ENCODE measurements at places on chromosomes 6 and 20.

GRCh38 chr6:2589171-2589661 is 161.5 kb downstream of the MYLK4 start:
- no peak for DNase-seq

- no peak for DNase-seq
Observed at GRCh38 chr20:21701171-21701876, 4.1 kb upstream of the PAX1 start.

DNA sequence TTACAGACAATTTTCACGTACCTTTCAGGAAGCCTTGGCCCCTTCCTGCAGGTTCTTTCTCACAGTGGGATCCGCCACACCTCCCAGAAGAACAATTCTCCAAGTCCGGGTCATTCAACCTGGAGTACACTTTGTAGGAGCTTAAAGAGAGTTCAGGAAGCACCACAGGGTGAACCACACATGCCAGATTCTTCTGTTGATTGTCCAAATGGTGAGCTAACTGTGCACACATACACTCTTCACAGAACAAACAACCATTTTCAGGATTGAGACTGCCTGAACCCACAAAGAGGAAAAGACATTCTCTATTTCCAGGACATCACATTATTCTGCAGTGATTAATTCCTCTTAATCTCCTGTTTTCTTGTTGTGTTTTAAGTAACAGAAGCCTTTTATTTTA is 51.0 kb downstream of the SCGN start:
- DNase-seq = no peak

- no peak for DNase-seq
Observed at GRCh38 chr6:143097224-143097795, 36.6 kb downstream of the AIG1 start.

- DNase-seq = no peak
Observed at GRCh38 chr6:37365791-37366190, 12.0 kb downstream of the RNF8 start.

DNA sequence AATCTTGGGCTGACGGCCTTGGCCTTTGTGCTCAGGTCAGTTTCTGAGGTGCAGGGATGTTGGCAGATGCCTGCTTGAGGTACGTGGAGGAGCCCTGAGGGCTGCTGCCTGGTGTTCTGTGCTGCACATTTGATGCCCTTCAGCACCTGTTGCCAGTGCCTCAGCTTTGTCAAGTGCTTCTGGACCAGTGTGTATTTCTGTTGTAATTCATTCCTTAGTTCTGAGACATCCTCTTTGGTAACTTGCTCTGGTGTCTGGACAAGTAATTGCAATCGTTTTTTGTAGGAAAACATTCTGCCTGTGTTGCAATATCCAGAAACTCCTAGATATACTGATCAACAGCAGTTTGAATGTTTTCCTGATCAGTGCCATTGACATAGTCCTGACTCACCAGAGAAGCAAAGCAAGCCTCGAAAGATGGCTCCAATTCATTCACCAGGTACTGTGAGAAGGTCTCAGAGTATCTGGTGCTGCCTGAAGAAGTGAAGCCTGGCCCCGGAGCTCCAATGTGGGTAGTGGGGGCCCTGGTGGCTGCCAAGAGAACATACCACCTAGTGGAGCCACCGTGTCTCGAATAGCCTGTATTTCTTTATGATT is 26.7 kb downstream of the ZNF337 start:
- DNase-seq = peak; percentile 25

GRCh38 chr6:116773886-116774285 is 8.4 kb upstream of the FAM162B start:
- no peak for DNase-seq

- no peak for DNase-seq
Observed at GRCh38 chr20:57080796-57081195, 185.6 kb downstream of the BMP7 start.

DNA sequence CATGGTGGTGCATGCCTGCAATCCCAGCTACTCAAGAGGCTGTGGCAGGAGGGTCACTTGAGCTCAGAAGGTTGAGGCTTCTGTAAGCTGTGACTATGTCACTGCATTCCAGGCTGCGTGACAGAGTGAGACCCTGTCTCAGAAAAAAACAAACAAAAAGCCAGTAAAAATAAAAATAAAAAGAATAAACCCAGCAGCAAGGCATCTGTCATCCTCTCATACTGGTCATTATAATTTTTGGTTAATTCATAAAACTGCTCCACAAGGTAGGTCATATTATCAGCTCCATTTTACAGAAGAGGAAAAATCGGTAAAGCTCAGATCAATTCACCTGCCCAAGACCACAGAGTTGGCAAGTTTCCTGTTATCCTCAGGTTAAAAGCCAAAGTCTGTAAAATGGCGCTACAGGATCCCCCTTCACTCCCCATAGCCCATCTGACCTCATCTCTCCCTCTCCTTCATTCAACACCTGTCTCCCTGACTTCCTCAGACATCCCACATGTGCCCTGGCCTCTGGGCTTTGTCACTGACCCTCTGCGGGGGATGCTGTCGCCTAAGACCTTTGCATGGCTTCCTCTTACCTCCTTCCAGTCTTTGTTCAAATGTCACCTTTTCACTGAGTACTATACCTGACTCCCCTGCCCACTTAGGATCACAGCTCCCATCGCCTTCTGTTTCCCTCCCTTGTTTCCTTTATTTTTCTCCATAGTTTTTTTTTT is 213.2 kb upstream of the ZNF217 start:
- DNase-seq = no peak

- DNase-seq = no peak
Observed at GRCh38 chr6:7110092-7110792, 2.5 kb downstream of the RREB1 start.

GRCh38 chr20:3158968-3159431 is 665 bp downstream of the FASTKD5 start:
- peak; percentile 17 for DNase-seq

DNA sequence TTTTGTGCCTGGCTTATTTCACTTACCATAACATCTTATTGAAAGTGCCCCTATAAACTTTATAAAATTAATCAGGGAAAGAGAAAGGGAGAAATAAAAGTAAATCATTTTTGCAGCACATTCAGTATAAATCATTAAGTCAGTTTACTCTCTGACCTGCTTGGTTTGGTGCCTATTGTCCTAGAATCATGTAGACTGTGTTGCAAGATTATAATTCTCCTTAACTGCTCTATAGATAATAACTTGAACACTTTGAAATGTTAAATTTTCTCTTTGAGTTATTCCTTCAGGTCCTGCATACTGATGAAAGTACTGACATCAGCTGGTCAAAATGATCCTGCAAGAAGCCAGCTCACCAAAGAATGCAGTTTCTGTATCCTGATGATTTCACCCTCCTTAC is 969.6 kb upstream of the GJE1 start:
- DNase-seq = no peak

DNA sequence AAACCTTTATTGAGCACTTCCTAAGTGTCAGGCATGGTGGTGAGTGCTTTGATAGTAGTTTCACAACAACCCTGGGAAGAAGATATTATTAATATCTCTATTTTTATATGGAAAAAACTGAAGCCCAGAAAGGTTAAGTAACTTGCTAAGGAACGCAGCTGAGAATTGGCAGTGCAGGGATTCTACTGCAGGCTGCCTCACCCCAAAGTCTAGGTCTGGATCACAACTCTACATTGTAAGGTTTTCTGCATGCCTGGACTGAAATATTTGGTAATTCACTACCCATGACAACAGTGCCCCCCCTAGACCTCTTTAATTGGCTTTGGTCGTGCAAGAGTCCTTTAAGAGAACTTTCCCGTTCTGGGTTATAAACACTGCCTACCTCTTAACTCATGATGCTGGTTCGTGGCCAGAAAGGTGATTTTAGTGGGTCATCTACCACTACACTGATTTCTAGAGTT is 67.1 kb upstream of the KCNQ5 start:
- DNase-seq = no peak

DNA sequence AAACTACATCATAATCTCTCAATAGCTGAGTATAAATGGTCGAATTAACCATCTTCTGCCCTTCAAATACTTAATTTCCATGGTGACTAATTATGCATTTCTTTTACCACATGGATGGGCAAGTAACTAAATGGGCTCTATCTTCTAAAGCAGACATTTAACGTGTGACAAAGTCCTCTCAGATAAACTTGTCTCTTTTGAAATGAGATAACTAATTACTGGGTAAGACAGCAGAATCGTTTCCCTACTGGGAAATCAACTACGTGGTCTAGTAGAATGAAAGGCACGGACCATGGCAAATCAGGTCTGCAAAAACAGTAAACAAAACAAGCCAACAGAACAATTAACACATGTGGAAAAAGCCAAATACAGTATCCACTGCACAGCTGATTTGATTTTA is 137.7 kb downstream of the BACH2 start:
- no peak for DNase-seq

- DNase-seq = no peak
Observed at GRCh38 chr6:167235005-167235404, 56.1 kb upstream of the UNC93A start.

DNA sequence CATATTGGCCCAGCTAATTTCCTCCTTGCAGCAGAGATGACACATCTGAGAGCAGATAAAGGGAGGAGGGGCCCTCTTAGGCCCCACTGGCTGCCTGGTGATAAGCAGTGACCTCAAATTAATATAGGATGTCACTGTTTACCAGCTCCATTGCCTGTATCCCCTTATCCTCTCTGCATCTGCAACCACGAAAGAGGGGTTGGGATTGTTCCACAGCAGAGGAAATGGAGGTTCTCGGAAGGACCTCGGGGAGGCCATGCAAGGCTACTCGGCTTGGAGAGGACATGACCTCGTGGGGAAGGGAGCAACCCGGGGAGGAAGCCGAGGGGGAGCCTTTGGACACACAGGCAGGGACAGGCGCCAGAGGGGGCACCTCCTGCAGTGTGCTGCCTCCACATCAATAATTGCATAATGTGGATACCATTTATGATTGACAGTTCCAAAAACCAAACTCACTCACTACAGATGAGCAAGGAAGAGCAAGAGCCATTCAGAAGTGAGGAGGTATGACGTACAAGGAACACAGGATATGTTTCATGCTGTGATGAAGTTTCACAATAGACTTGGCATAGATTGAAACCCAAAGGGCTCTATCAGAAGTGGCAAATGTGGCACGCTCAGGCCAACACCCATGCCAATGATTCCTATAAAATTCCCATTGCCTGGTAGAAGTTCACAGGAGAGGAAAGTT is 177.2 kb upstream of the RNF24 start:
- DNase-seq = no peak

GRCh38 chr20:61821735-61822134 is 243.9 kb downstream of the TAF4 start:
- DNase-seq = no peak

DNA sequence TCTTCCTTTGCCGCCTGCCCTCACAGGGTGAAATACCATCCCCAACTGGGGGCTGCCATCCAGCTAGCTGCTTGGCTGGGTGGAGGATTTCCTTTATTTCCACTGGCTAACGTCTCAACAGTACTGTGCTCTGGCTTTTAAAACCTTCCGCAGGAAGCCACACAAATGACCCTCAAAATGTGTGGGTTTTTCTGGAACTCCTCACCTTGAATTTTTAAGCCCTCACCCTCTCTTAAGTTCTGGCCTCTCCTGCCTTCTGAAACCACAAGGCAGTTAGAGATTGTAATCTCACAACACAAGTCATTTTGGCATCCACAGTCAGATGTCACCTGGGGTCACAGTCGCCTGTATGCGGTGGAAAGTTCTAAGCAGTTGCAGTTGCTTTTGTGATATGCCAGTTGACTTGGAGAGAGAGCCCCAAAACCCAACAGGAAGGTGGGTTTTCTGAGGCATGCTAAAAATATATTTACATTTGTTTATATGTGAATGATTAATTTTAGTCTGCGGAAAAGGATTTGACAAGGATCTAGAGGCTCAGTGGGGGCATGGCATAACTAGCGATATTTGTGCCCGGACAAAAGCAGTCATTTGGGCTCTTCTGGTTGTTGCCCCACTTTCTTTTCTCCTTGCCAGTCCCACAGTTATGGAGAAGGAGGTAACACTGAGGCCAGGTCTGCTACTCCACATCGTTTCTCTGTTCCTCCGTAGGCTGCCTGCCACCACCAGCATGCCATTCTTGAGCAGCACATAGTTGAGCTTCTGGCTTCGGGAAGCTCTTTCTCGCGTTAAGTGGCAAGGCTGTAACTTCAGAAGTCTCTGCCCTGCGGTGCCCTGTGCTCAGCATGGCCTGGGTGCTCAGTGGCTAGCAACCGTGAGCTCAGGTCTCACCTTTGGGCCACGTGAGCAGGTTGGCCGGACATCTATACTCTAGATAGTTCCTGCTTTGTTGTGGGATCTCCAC is 335.3 kb downstream of the CD83 start:
- DNase-seq = peak; percentile 94

DNA sequence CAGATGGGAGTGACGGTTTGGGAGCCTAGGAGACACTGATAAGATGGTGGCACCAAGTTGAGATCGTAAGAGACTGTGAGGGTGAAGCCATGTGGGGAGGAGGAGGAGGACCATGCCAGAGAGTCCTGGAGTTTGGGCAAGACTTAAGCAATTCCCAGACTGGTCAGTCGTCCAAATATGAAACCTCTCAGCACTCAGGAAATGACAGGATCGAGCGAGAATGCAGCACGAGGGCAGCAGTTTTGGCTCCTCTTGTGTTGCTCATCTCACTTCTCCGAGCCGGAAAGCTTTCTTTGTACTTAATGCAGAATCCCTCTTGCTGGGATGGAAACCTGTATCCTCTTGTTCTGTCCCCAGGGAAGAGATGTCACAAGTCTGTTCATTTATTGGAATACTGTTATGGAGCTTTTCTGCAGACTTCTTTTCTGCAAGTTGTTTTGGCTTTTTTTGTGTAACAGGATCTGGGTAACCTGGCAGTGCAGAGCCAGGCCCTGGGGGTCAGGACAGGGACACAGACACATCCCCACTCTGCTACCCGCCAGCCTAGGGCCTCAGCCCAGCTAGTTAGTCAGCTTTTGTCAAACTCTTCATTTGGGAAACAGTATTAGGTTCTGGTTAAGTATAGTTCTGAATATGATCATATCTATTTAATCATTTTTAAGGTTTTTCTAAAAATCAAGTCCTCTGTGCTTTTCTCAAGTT is 34.3 kb downstream of the FNDC1 start:
- DNase-seq = no peak

GRCh38 chr6:1626481-1626880 is 16.8 kb downstream of the FOXC1 start:
- DNase-seq = no peak

DNA sequence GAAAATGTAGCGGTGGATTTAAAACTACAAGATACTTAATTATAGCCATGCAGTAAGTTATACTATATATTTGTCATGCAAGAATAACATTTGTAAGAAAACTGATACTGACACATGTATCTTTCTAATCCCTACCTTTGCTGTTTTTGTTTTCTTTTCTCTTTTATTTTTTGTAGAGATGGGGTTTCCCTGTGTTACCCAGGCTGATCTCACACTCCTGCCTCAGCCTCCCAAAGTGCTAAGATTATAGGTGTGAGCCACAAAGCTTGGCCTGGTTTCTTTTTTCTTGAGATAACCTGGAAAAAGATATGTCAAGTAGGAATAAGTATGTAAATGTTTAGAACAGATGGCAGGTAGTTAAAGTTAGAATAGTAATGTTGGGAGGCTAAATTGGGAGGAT is 44.1 kb downstream of the MAPK14 start:
- no peak for DNase-seq

- DNase-seq = no peak
Observed at GRCh38 chr20:53080969-53081871, 109.1 kb downstream of the TSHZ2 start.

Measured in DND-41 (cell line).